Caco-2 (cell line): ENCODE measurements at places on chromosomes 6 and 20. TPM values are rescaled to one million over a fixed set of nuclear protein-coding genes. Genes with fewer than 3 reads are reported as not detected.

OR12D3 gene
- total RNA-seq, result not detected in 2 replicates

DNA sequence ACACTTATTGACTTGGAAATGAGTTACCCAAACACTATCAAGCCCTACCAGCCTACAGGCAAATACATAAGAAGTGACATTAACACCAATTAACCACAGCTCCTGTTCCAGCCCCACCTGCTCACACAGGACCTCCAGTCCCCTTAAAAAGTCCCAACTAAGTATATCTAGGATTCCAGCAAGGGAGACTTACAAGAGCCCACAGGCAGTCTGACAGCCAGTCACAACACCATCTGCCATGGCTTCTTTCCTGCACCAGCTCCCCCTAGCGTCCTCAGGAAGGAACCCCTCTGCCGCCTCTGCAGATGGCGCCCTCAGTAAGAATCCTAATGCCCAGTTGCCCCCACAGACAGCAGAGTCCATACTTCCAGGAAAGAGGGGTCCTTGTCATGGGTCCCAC, 122.1 kb downstream of the HIVEP2 start:
- DNase-seq, result peak; percentile 50
- H3K4me1 ChIP-seq, result no peaks in the 10 kb centered on the region
- H3K27ac ChIP-seq, result no peak overlapping the region
- H3K27me3 ChIP-seq, result no peaks in the 10 kb centered on the region
- H3K4me3 ChIP-seq, result no peak overlapping the region
- no peaks in the 10 kb centered on the region for H3K36me3 ChIP-seq

- peak overlapping the region; percentile 50 for H3K27ac ChIP-seq
- no peak overlapping the region for H3K4me3 ChIP-seq
- peaks cover 17% of the 10 kb centered on the region for H3K4me1 ChIP-seq
- H3K36me3 ChIP-seq, result no peaks in the 10 kb centered on the region
- no peaks in the 10 kb centered on the region for H3K27me3 ChIP-seq
- DNase-seq, result peak; percentile 44
Observed at GRCh38 chr6:104908031-104908887, 48.5 kb upstream of the HACE1 start.

DNA sequence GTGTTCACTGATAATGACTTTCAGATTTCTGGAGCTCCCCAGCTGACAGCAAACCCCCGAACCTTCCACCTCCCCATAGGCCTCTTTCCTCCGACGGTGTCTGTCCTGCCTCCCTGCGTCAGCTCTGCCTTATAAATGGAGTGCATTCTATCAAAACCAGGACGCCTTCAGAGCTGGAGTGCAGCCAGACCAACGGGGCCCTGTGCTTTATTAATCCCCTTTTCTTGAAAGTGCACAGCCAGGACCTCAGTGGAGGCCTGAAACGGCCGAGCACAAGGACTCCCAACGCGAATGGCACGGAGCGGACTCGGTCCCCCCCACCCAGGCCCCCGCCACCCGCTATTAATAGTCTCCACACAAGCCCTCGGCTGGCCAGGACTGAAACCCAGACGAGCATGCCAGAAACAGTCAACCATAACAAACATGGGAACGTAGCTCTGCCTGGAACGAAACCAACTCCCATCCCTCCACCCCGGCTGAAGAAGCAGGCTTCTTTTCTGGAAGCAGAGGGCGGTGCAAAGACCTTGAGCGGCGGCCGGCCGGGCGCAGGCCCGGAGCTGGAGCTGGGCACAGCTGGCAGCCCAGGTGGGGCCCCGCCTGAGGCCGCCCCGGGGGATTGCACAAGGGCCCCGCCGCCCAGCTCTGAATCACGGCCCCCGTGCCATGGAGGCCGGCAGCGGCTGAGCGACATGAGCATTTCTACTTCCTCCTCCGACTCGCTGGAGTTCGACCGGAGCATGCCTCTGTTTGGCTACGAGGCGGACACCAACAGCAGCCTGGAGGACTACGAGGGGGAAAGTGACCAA, 42.3 kb upstream of the NAA20 start:
- H3K36me3 ChIP-seq, result peaks cover 1% of the 10 kb centered on the region; the same call in 1 of the 2 replicates
- H3K4me1 ChIP-seq, result peaks cover 41% of the 10 kb centered on the region
- peak overlapping the region; percentile 89 for H3K27ac ChIP-seq
- peak; percentile 75 for DNase-seq
- H3K27me3 ChIP-seq, result no peaks in the 10 kb centered on the region

GRCh38 chr20:54545676-54546358, 70.4 kb downstream of the DOK5 start:
- H3K4me1 ChIP-seq, result no peaks in the 10 kb centered on the region
- no peak for DNase-seq
- H3K27ac ChIP-seq, result no peak overlapping the region
- H3K27me3 ChIP-seq, result no peaks in the 10 kb centered on the region
- H3K4me3 ChIP-seq, result no peak overlapping the region

- H3K27me3 ChIP-seq, result no peaks in the 10 kb centered on the region
- H3K4me1 ChIP-seq, result peaks cover 40% of the 10 kb centered on the region
- no peak for DNase-seq
- H3K4me3 ChIP-seq, result no peak overlapping the region
Observed at GRCh38 chr20:51525241-51526105, 17.0 kb downstream of the NFATC2 start.
